ENCODE measurements at places on chromosomes 3 and 15. TPM values are rescaled to one million over a fixed set of nuclear protein-coding genes. Genes with fewer than 3 reads are reported as not detected.
A peak's percentile ranks its signal among the peaks of the same experiment; 100 is the strongest.

DNA sequence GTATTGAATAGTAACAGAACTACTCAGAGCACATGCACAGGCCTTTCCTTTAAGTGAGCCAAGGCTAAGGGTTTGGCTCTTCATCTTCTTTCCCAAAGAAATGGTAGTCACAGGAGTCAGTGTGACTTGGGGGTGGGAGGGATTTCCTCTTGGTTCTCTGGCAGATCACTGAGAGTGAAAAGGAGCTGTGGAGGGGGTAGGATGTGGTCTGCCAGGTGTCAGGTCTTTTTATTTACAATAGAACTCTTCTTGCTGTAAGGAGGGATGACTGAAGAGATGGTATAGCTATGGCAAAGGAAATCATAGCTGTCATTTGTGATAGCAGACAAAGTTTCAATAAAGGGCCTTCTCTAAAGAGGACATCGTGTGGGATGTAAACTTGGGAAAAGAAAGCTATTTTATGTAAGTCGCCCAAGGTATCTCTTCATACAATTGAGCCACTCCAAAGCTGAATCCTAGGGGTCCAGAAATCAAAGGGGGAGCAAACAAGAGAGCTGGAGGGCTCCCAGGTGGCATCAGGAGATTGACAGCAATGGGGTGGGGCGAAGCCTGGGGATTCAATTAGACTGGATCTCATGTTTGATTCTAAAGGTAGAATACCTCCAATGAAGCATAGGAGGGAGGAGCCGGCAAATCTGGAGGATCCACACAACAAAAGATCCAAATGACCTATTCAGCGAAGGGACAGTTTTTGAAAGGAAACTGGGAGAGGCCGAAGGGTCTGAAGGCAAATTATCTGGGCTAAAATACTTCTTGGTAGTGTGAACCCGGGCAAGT lies 20.0 kb upstream of the CHD2 start:
- no peaks in the 10 kb centered on the region for H3K27me3 ChIP-seq
- H3K36me3 ChIP-seq: peaks cover 7% of the 10 kb centered on the region
- peak overlapping the region; percentile 45 for H3K27ac ChIP-seq
- peaks cover 29% of the 10 kb centered on the region for H3K4me1 ChIP-seq
- peak; percentile 74 for DNase-seq
- peak overlapping the region; percentile 16 for H3K4me3 ChIP-seq

DNA sequence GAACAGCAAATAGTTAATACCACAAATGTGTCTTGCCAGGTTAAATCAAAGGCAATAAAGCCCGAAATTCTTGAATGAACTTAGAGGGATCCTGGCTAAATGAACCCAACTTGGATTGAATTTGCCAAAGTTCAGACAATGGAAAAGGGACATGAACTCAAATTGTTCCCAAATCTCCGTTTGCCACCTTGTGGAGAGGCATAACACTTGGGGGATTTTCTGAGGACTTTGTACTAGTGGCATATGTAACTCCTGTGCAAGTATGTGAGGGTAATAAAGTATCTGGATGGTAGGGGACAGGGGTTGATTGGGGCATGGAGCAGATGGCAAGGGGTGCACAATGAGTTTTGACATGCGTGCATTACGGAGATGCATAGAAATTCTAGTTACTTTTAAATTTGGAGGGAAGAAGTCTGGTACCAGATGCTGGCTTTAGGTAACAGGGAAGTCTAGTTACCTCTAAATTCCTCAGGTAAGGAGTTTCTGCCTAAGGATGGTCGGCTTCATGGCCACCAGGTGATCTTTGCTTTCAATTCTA lies 1.2 kb upstream of the TCAIM start:
- peak overlapping the region; percentile 78 for H3K4me3 ChIP-seq
- peak overlapping the region; percentile 92 for H3K27ac ChIP-seq
- peaks cover 32% of the 10 kb centered on the region for H3K4me1 ChIP-seq
- H3K27me3 ChIP-seq: peaks cover 2% of the 10 kb centered on the region

- no peaks in the 10 kb centered on the region for H3K36me3 ChIP-seq
- H3K4me3 ChIP-seq: no peak overlapping the region
- no peak for DNase-seq
Observed at GRCh38 chr3:23421811-23422516, 218.8 kb downstream of the UBE2E2 start.

DNA sequence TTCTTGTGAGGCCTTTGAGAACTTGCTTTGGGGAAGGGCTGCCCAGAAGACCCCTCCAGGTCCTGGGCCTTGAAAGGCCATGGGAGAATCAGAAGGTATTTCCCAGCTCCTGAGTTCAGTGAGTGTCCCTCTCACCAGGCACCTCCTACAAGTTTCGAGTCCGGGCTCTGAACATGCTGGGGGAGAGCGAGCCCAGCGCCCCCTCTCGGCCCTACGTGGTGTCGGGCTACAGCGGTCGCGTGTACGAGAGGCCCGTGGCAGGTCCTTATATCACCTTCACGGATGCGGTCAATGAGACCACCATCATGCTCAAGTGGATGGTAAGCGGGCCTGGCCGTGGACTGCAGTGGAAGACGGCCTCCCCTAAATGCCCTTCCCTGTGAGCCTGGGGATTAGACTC lies 68.3 kb downstream of the BOC start:
- H3K4me1 ChIP-seq: no peaks in the 10 kb centered on the region
- H3K27me3 ChIP-seq: no peaks in the 10 kb centered on the region
- no peak overlapping the region for H3K4me3 ChIP-seq
- no peaks in the 10 kb centered on the region for H3K36me3 ChIP-seq
- no peak overlapping the region for H3K27ac ChIP-seq

- no peaks in the 10 kb centered on the region for H3K36me3 ChIP-seq
- no peak for DNase-seq
- no peak overlapping the region for H3K4me3 ChIP-seq
- no peak overlapping the region for H3K27ac ChIP-seq
Observed at GRCh38 chr15:101068961-101069653, 149.9 kb downstream of the LRRK1 start.

Gene PLD1
- total RNA-seq: 8.8 TPM

All from CD4-positive, CD25-positive, alpha-beta regulatory T cell (primary cell).